ENCODE measurements at places on chromosomes 7 and 10.

DNA sequence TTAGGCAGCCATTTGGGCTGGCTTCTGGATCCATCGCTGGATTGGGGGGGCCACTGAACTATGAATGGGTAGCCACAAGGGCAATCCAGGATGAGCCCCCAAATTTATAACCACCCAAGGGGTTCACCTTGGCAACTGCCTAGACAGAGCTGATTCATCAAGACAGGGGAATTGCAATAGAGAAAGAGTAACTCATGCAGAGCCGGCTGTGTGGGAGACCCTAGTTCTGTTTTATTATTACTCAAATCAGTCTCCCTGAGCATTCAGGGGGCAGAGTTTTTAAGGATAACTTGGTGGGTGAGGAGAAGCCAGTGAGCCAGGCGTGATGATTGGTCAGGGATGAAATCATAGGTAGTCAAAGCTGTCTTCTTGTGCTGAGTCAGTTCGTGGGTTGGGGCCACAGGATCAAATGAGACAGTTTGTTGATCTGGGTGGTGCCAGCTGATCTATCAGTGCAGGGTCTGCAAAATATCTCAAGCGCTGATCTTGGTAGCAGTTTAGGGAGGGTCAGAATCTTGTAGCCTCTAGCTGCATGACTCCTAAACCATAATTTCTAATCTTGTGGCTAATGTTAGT, 57.9 kb downstream of the DNAJB9 start:
- DNase-seq: no peak

- DNase-seq: no peak
Observed at GRCh38 chr10:110073896-110074295, 66.1 kb downstream of the ADD3 start.

GRCh38 chr10:62046522-62047227, 145.2 kb downstream of the ARID5B start:
- no peak for DNase-seq

- no peak for DNase-seq
Observed at GRCh38 chr10:113528876-113529275, 24.0 kb upstream of the HABP2 start.

DNA sequence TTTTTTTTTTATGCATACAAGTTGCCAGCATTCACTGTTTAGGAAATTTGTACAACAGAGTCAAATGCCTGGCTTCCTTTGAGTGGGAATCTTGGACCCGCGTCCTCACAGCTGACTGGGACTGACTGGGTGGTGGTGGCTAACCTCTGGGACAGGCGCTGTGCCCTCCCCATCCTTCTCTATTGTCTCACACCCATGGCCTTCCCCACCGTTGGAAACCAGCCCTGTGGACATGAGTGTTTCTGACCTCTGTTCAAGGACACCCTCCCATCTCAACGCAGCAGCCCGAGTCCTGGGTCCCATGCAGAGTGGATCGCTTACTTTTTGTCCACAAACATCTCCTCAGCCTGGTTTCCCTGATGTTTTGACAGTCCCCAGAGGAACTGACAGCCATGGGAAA, 125.1 kb upstream of the PPIF start:
- DNase-seq: no peak

DNA sequence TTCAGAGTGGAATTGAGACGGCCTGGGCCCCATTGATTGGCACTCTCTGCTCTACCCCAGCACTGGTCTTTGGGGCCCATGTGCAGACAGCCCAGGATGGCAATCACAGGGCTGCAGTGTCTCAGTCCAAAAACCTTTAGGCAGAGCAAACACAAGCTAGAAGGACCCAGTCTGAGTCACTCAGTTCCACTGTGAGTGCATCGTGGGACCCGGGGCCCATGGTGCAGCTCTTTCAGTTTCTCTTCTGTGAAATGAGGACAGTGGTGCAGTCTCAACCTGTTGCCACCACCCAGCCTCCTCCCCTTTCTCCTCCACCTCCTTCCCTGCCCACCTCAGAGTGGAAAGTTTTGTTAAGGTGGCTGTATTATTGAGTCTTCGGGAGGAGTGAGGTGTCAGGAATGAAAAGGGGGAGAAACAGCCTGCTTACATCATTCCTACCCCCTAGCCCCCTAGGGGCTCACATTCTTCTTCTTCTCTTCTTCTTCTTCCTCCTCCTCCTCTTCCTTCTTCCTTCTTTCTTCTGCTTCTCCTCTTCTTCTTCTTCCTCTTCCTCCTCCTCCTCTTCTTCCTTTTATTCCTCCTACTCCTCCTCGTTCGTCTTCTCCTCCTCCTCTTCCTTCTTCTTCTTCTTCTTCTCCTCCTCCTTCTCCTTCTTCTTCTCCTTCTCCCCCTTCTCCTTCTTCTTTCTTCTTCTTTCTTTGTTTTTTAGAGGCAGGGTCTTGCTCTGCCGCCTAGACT, 19.5 kb upstream of the CARD11 start:
- DNase-seq: no peak

GRCh38 chr7:75920431-75921161, 5.6 kb downstream of the POR start:
- DNase-seq: no peak

Data from NCI-H345 (cell line).